ENCODE measurements at places on chromosomes 12 and 14.

DNA sequence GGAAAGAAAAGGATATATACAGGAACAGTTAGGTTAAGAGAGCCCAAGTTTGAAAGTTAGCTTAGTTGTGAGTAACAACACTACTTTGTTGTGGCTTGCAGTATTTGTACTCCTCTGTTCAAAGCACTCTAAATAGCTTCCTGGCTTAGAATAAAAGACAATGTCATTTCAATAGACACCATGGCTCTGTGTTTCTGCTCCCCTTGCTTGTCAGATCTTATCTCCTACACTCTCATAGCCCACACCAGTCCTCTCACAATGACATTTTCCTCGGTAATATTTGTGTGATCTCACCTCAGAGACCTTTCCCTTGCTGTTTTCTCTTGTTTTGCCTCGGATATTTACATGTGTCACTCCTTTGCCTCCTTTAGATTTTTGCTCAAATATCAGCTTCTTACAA lies 418.4 kb downstream of the MDGA2 start:
- no peak for DNase-seq

GRCh38 chr12:124532331-124532750 lies 35.1 kb downstream of the NCOR2 start:
- DNase-seq, result no peak

DNA sequence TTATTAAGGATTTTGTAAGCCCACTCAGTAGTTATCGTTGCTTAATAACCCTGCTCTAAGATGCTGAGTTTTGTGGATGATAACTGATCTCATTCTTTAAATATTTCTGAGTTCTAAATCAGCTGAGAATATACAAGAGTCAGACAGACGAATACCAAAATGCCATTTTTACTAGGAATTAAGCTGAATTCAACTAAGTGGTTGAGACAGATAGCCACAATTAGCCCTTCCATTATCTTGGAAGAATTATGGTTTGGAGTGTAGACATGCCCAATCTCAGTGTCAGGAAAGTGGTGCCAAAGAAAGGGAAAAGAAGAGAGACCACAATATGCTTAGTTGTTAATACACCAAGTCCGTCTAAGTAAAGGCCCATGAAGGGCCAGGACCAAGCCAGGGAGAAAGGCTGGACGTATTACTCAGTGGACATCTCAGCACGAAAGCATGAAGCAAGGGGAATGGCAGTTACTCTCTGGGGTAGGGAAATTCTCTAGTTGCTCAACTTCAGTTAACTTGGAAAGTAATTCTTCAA lies 58.6 kb downstream of the KCNA5 start:
- no peak for DNase-seq

- DNase-seq, result no peak
Observed at GRCh38 chr14:101119830-101120571, 216.5 kb upstream of the RTL1 start.

DNA sequence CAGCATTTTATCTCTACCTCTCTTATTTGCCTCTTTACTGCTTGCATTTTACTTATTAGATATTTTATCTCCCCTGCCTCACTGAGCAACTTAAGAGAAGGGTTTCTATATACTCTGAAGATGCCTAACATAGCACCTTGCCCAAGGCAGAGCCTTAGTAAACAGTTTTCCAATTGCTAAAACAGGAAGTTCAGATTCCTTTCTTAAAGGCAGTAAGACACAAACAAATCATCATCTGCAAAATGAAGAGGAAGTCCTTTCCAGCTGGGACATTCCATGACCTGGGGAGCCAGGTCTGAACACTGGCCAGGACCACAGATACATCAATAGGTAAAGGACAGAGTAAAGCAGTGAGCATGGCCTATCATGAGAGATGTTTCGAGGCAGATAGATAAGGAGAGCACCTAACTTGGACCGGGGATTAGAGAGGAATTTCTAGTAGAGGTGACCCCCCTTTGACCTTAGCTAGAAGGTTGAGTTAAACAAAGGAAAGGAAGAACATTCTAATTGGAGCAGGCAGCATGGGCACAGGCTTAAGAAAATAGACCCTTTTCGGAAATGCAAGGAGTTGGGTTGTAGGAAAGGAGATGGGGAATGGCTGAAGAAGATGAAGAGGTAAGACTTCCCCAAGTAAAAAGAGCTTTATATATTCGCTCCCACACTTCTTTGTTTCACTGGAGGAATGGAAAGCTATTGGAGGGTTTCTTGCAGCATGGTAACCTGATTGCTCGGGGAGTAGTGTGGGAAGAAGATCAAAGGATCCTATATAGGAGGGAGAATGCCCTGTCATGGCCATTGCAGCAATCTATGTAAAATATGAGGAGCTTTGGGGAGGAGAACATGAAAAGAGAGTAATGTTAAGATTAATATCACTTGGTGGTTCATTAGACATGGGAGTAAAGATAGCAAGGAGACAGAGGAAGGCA lies 94.8 kb downstream of the PHLDA1 start:
- no peak for DNase-seq

- DNase-seq, result no peak
Observed at GRCh38 chr12:124380796-124381455, 86.0 kb downstream of the RFLNA start.

DNA sequence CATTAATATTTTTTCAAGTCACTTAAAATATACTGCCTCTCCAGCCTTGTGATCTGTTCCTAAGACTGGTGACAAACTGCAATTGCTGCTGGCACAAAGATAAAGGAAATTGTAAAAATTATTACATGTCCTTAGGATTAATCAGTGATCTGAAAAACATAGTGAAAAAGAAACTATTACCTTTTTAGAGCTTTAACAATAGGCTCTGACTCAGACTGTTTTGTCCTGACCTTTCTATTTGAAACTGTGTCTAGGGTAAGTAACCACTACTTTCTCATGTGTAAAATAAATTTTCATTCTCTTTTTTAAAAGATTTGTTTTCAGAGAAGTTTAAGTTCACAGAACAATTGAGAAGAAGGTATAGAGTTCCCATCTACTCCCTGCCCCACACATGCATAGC lies 80.4 kb upstream of the CLEC14A start:
- no peak for DNase-seq

- no peak for DNase-seq
Observed at GRCh38 chr12:17296882-17297281, 690.9 kb upstream of the LMO3 start.

DNA sequence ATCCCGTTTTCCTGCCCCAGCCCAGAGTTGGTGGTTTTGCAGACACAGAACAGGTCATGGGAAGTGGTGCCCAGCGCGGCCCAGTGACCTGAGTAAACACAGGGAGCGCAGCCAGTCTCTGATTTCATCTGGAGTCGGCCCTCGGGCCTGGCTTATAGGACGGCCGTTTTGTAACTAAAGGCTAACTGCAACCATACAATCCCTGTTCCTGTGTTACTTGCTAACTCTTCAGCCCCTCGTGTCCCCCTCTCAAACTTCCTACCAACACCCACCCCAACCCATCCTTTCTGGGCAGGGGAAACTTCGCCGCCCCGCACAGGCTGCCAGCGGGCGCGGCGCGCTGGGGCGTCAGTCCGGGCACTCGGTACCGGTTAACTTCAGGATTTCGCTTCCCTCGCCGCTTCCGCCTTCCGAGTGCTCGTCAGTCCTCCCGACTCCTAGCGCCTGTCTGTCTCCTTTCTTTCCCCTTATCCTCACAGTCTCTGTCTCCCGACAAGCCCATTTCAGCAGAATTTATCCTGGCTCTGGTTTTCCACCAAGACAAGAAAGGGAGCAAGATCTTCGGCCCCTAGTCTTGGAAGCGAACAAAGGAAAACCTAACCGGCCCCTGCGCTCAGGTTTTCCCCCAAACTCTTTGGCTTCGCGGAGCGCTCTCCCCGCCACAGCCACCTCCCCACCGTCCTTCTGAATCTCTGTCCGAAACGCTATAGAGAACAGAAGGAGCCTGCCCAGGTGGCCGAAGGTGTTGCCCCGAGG lies 2.0 kb downstream of the SIX1 start:
- no peak for DNase-seq

GRCh38 chr14:96637521-96637920 lies 135.3 kb downstream of the PAPOLA start:
- DNase-seq, result no peak

GRCh38 chr12:125310461-125310860 lies 245.2 kb downstream of the AACS start:
- no peak for DNase-seq

- no peak for DNase-seq
Observed at GRCh38 chr12:122029620-122030423, 8.1 kb downstream of the BCL7A start.

DNA sequence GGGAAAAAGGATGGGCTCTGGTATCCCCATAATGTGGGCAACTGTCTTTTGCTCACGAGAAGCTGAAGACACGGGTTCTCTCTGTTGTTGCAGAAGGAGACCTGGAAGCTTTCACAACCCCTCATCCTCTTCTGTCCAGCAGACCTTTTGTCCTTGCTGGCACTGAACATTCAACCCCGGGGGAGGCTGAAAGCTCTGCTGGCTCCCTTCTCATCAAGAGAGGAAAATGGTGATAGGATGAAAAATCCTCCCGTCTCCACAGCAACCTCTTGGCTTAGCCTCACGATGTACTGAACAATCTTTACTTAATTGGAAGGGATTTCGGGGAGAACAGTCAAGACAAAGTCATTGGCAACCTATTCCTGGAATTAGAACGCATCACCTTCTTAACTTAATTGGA lies 39.0 kb downstream of the ELK3 start:
- DNase-seq, result no peak

DNA sequence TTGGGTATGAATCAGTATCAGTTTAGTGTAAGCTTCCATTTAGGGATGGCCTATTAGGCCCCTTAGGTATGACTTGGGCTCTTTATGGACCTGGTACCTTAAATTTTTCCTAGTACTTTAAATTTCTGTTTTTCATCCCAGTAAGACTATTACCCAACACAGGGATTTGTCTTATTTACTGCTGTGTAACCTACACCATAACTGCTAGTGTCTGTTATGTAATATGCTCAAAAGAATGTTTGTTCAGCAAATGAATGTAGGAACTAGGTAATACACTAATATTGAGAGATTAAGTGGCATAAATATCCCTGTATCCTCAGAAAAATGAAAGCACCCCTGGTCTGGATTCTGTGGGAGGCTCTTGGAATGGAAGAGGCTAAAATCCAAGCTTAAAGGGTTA lies 63.7 kb upstream of the YARS2 start:
- no peak for DNase-seq

- DNase-seq, result no peak
Observed at GRCh38 chr12:56300644-56301464, 724 bp upstream of the CS start.

DNA sequence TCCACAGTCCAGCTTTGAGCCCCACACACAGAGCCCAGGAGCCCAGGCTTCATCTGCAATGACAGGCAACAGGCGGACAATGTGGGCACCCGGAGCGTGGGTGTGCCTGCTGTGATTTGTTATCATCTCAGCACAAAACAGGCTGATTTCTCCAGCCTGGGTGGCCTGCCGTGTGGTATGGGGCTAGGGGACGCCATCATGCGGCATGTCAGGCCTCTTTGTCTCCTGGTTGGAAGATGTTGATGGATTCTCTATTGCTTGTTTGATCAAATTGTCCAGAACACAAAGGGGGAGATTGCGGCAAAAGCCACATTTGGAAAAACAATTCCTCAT lies 147.1 kb downstream of the KIF26A start:
- DNase-seq, result no peak

GRCh38 chr12:8987163-8987562 lies 2.2 kb upstream of the KLRG1 start:
- DNase-seq, result no peak

DNA sequence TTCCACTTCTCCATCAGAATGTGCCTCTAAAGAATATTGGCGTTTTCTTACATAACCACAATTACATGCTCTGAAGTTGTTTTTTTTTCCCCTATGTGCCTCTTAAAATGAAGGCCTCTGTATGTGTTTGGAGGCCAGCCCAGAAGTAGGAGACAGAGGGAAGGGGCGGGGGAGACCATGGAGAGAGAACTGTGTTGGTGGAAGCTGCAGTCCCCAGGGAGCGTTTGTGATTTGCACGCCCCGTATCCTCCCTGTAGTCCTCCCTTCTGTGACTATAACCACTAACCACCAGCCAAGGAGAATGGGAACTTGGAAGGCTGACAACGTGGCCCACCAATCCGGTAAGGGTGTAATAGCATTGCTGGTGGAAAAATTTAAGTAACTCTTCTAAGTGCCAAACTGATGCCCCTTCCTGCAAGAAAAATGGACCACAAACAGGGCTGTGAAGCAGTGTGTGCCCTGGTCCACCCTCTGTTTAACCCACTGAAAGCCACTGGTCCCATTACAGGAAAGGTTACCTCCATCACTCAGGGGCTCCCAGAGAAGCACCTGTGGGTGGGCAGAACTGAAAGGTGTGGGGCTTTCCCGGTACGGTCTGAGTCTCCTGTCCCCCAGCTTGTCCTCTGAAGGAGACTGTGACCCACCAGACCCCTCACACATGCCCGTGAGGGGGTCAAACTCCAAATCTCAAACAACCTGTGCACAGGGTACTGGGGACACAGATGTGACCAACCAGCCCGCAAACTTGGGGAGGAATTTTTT lies 36.8 kb downstream of the CCDC88C start:
- DNase-seq, result no peak

DNA sequence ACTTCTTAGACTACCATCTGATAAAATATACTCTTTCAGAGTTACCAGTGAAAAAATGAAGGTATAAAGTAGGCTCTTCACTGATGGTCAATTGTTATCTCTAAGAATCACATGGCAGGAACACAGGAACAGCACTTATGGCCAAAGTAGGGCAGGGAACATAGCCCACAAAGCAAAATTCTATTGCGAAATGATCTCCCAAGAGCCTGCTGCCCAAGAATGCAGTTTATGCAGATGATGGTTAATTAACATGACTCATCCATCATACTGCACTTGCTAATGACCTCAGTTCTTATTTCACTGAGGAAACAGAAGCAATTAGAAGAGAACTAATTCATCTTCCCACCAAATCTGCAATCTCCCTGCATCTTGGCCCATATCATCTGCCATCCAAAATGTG lies 133.8 kb downstream of the SLC2A13 start:
- DNase-seq, result no peak
